Breast epithelium (tissue), 4 donors: ENCODE measurements at places on chromosomes 2 and 18. TPM values are rescaled to one million over a fixed set of nuclear protein-coding genes. Genes with fewer than 3 reads are reported as not detected.
A peak's percentile ranks its signal among the peaks of the same experiment; 100 is the strongest.

The LIMS2 gene
- total RNA-seq = 9.5 TPM

DNA sequence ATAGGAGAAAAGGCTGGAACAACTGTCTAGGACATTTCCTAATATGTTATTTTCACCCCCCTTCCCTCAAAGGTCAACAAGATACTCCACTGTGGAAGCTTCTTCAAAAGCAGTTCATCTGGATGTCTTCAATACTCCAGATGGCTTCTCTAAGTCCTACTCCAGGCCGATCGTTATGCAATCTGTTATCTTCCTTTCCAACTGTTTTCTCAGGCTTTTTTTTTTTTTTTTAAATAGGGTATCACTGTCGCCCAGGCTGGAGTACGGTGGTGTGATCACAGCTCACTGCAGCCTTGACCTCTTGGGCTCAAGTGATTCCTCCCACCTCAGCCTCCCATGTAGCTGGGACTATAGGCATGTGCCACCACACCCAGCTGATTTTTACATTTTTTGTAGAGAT lies 26.3 kb downstream of the ATP8B1 start:
- no peaks in the 10 kb centered on the region for H3K27me3 ChIP-seq
- no peak overlapping the region for H3K4me3 ChIP-seq
- peaks cover 2% of the 10 kb centered on the region for H3K4me1 ChIP-seq
- no peaks in the 10 kb centered on the region for H3K36me3 ChIP-seq
- no peak for DNase-seq
- peak overlapping the region; percentile 92 for H3K27ac ChIP-seq

The RAB10 gene
- 82.6 TPM for total RNA-seq

DNA sequence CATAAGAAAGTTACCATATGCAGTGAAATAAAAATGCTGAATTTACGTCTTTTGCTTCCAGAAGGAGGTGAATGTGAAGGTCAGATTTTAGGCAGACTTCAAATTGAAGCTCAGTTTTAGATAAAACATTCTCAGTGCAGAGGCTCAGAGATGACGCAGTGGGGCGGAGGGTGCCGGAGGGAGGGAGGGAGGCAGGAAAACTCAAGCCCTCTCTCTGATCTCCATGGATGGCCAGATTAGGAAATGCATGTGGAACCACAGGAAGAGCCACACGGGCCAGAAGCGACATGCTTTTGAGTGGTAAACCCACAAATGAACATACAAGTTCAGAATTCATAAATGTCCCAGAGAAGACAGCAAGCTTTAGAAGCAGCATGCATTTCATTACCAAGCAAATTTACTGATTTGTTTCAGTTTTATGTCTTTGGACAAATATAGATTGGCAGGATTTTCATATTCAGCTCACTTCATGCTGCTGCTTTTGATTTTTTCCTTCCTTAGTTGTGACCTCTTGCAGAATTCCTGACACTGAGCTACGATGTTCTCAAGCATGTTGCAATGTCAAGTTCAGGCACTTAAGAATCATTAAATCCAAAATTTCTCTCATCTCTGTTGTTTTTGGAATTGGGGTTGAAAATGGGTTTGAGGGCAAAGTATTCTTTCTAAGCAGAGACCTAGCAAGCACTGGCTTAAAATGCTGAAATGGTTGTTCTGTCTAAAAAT lies 29.7 kb upstream of the APCDD1 start:
- H3K4me3 ChIP-seq = no peak overlapping the region
- H3K4me1 ChIP-seq = no peaks in the 10 kb centered on the region
- DNase-seq = no peak
- peak overlapping the region; percentile 58 for H3K27ac ChIP-seq
- H3K27me3 ChIP-seq = no peaks in the 10 kb centered on the region

DNA sequence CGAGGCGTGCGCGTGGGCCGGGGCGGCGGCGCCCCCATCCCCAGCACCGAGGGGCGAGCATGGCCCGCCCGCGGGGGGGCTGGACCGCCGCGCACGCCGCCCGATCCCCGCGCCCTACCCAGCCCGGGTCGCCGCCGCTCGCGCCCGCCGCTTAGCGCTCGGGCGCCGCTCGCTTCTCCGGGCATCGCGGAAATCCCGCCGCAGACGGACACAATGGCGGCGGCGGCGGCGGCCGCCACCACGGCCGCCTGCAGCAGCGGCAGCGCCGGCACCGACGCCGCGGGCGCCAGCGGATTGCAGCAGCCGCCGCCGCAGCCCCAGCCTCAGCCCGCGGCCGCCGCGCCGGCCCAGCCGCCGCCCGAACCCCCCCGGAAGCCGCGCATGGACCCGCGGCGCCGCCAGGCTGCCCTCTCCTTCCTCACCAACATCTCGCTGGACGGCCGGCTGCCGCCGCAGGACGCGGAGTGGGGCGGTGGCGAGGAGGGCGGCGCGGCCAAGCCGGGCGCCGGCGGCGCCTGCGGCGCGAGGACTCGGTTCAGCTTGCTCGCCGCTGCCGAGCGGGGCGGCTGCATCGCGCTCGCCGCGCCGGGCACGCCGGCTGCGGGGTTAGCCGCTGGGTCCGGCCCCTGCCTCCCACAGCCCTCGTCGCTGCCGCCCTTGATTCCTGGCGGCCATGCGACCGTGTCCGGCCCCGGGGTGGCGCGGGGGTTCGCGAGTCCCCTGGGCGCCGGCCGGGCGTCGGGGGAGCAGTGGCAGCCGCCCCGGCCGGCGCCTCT lies 453 bp downstream of the CABLES1 start:
- no peaks in the 10 kb centered on the region for H3K36me3 ChIP-seq
- DNase-seq = no peak
- peak overlapping the region; percentile 90 for H3K27ac ChIP-seq
- H3K4me3 ChIP-seq = peak overlapping the region; percentile 90
- H3K4me1 ChIP-seq = no peaks in the 10 kb centered on the region

The MDH1 gene
- 574 TPM for total RNA-seq

GRCh38 chr2:158539176-158540005 lies 82.6 kb downstream of the PKP4 start:
- no peaks in the 10 kb centered on the region for H3K27me3 ChIP-seq
- no peak for DNase-seq
- peak overlapping the region; percentile 52 for H3K27ac ChIP-seq
- no peak overlapping the region for H3K4me3 ChIP-seq
- H3K4me1 ChIP-seq = no peaks in the 10 kb centered on the region

GRCh38 chr2:201929281-201930026 lies 104.2 kb upstream of the FZD7 start:
- no peaks in the 10 kb centered on the region for H3K27me3 ChIP-seq
- H3K27ac ChIP-seq = no peak overlapping the region
- no peak overlapping the region for H3K4me3 ChIP-seq

GRCh38 chr2:64608867-64609226 lies 44.9 kb downstream of the SERTAD2 start:
- no peaks in the 10 kb centered on the region for H3K4me1 ChIP-seq
- H3K27ac ChIP-seq = peak overlapping the region; percentile 81
- DNase-seq = no peak
- H3K4me3 ChIP-seq = peak overlapping the region; percentile 59
- H3K27me3 ChIP-seq = no peaks in the 10 kb centered on the region
- H3K36me3 ChIP-seq = no peaks in the 10 kb centered on the region

GRCh38 chr2:67560771-67561456 lies 163.8 kb downstream of the ETAA1 start:
- DNase-seq = no peak
- H3K27ac ChIP-seq = no peak overlapping the region
- no peaks in the 10 kb centered on the region for H3K27me3 ChIP-seq
- no peaks in the 10 kb centered on the region for H3K4me1 ChIP-seq

- no peaks in the 10 kb centered on the region for H3K4me1 ChIP-seq
- no peak overlapping the region for H3K27ac ChIP-seq
- no peak overlapping the region for H3K4me3 ChIP-seq
- no peaks in the 10 kb centered on the region for H3K27me3 ChIP-seq
- DNase-seq = no peak
- H3K36me3 ChIP-seq = no peaks in the 10 kb centered on the region
Observed at GRCh38 chr2:187050409-187050998, 201.5 kb upstream of the ZSWIM2 start.

GRCh38 chr2:152606081-152606480 lies 111.2 kb downstream of the PRPF40A start:
- no peaks in the 10 kb centered on the region for H3K36me3 ChIP-seq
- H3K4me1 ChIP-seq = no peaks in the 10 kb centered on the region
- no peak overlapping the region for H3K4me3 ChIP-seq
- no peak overlapping the region for H3K27ac ChIP-seq
- H3K27me3 ChIP-seq = no peaks in the 10 kb centered on the region
